ENCODE measurements at places on chromosomes 16 and 17.

DNA sequence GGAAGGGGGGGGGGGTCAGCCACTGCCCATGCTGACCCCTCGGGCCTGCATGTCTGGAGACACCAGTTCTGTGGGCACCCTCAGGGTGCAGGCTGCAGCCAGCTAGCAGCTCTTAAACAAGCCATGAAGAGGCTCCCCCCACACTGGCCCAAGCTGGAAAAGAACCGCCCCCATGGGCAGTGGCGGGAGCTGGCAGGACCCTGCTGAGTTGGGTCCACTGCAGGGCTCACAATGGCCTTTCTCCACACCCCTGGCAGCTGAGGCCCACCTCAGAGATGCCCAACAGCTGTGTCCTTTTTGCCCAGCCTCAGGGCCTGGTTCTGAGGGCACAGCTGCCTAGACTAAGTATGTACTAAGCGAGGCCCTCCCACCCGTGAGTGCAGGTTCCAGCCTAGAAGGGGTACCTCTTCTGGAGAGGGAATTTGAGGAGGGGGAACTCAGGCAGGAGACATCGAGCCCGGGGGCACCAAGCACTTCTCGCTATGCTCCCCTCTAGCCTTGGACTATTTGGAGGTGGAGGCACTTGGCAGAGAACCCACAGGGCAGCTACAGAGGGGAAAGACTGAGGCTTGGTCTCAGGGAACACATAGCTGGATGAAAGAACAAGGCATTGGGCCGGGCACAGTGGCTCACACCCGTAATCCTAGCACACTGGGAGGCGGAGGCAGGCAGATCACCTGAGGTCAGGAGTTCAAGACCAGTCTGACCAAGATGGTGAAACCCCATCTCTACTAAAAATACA, 3.2 kb downstream of the THRA start:
- no peak for DNase-seq

DNA sequence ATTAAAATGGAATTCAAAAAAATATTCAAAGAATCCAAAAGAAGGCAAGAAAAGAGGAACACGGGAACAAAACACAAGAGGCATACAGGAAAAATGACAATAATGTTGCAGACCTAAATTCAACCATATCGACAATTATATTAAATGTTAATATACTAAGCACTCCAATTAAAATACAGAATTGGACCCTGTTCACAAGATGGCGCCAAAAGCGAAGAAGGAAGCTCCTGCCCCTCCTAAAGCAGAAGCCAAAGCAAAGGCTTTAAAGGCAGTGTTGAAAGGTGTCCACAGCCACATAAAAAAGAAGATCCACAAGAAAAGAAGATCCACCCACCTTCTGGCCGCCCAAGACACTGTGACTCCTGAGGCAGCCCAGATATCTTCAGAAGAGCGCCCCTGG, 6.3 kb upstream of the XAF1 start:
- DNase-seq: no peak

GRCh38 chr17:30405161-30405560, 26.4 kb downstream of the CPD start:
- no peak for DNase-seq

DNA sequence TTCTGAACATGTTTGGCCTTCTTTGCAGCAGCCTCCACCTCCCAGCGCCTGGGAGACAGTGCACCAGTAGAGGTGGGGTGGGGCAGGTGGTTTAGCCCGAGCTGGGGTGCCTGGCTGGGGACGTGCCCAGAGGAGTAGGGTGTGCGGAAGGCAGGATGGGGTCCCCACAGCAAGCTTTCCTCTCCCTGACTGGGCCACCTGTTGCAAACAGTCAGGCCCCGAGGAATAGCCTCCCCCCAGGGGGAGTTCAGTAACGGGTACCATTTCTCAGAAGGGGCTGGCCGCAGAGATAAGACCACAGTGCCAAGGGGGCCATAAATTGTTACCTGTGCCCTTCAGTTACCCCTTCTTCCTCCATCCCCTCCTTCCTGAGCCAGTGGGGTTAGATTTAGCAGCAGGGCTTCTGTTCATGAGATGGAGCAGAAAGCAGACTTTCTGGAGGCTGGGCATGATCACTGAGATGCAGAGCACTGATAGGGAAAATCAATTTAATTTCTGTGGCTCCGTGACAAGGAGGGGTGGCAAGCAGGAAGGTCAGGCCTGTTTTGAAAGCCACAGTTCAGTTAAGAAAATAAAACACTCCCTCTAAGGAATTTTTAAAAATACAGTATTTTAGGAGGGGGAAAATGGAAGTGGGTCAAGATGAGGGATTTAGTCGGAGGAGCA, 181.9 kb downstream of the MSI2 start:
- no peak for DNase-seq

DNA sequence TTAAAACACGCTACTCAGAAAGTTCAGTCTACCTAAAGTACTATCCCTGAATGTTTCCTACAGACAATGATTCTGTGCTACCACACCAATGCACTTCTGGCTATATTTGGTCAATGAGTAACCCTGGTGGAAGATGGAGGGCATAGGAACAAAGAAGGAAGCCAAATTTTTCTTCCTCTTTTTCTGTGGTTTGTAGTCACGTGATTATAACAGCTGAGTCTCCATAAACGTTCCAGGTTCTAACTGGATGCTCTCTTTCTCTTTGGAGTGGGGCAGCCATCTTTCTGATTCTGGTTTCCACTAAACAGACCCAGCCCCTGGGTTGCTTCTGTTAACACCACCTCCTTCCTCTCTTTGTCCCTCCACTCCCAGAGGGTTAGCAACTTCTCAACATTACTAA, 274.9 kb downstream of the CDH11 start:
- DNase-seq: no peak

DNA sequence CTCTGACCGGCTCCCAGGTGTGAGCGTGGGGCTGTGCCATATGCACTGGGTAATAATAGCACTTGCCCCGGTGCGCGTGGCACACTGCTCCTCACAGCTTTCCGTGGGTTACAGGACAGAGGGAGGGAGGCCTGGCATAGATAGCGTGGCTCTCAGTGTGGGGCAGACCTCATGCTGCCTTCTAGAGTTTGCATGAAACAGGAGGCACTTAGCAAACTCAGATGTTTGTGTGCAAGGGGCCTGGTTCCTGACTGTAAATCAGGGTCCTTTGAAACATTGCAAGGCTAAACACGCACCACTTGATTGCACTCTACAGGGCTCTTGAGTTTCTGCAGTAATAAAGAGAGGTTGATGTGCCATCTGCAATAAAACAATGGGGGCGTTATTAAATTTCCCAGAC, 101.7 kb downstream of the RPTOR start:
- no peak for DNase-seq

- no peak for DNase-seq
Measured at GRCh38 chr16:1963806-1964505, 670 bp downstream of the RPS2 start.

Data from neural crest cell (in vitro differentiated cells).